ENCODE measurements at places on chromosomes 16 and 17.

- DNase-seq: no peak
Measured at GRCh38 chr17:77542011-77542410, 401.2 kb downstream of the SEC14L1 start.

DNA sequence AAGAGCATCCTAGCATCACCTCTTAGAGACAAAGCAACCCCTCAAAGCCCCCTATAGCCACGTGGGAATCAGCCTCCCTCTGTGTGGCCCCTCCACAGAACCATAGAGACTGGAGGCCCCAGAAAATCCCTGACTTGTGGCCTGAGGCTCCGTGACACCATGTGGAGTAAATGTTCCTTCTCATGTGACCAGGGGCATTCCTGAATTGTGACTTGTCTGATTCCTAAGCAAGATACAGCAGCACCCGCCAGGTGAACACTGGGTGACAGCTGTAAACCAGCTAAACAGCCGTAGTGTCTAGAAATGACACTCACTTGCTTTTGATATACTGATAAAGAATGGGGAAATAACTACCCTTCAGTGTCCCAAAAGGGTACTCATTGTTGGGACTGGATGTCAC lies 79.0 kb downstream of the DYNLRB2 start:
- no peak for DNase-seq

- no peak for DNase-seq
Measured at GRCh38 chr16:75931043-75931442, 204.8 kb upstream of the CPHXL start.

GRCh38 chr16:23407436-23408127 lies 45.4 kb downstream of the COG7 start:
- DNase-seq: no peak

DNA sequence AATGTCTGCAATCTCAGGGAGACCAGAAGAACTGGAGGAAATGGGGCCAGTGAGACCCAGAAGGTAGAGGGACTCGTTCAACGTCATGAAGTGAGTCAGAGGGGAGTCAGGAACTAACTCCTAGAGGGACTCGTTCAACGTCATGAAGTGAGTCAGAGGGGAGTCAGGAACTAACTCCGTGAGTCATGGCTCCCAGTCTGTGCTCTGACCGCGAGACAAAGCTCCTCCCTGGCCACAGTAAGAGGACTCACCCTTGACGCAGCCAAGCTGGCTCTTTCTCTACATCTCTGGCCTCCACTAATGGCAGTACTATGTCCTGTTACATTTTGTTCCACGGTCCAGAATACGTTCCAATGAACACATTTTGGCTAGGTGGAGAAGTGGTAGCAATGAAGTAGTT lies 902.5 kb downstream of the KCNJ2 start:
- DNase-seq: no peak

DNA sequence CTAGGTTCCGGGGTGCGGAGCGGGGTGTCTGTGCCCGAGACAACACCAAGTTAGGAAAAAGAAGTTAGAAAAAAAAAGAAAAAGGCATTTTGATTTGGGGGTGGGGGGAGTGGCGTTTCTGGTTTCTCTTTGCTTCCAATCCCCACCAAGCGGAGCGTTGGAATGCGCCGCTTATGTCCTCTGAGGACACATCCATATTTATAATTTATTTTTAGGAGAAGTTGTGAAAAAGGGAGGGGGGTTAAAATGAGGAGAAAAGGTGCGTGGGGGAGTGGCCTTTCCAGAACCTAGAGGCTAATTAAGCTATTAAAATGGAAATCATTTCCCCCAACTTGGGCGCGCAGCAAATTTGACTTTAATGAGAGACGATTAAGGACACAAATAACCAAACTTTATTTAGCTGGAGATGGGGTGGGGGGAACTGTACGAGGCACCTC lies 232.1 kb downstream of the MRTFB start:
- DNase-seq: no peak

DNA sequence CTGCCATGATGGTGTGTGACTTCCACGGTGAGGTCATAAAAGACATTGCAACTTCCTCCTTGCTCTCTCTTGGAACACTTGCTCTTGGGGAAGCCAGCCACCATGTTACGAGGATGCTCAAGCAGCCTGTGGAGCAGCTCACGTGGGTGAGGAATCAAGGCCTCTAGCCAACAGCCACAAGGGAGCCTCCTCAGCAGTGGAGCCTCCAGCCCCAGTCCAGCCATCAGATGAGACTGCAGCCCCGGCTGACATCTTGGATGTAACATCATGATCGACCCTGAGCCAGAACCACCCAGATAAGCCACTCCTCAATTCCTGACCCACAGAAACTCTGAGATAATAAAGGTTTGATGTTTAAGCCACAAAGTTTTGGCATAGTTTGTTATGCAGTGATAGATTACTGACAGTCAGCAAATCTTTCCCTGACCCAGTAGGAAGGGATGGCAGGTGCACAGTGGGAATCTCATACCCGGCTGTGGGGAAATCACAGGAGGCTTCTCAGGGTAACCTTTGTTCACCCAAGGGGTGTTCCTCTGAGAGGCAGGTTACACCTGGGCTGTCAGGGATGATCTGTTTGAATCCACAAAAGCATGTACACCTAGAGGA lies 23.3 kb upstream of the GINS2 start:
- DNase-seq: no peak

DNA sequence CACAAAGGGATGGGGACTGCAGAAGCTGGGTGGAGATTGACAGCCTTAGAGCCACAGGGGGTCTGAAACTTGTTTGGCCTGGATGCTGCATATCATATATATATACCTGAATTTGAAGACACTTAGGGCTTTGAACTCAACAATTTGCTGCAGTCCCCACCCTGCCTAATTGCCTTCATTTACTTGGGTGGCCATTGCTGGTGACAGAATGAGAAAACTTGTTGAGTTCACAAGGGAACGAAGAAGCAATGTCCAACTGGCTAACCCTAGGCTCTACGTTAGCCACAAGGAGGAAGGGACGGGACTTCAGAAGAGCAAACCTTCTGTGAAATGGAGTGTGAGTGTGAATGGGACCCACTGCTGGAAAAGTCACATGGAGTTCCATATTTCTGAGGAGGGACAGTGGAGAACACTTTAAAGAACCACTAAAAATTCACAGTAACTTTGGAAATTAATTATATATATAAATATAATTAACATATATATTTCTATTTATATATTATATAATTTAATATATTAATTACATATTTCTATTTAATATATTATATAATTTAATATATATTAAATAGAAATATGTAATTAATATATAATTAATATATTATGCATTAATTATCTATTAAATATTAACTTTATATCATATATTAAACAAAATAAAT lies 215.3 kb upstream of the SOX9 start:
- no peak for DNase-seq

- no peak for DNase-seq
Measured at GRCh38 chr17:66379996-66380395, 77.6 kb downstream of the PRKCA start.

DNA sequence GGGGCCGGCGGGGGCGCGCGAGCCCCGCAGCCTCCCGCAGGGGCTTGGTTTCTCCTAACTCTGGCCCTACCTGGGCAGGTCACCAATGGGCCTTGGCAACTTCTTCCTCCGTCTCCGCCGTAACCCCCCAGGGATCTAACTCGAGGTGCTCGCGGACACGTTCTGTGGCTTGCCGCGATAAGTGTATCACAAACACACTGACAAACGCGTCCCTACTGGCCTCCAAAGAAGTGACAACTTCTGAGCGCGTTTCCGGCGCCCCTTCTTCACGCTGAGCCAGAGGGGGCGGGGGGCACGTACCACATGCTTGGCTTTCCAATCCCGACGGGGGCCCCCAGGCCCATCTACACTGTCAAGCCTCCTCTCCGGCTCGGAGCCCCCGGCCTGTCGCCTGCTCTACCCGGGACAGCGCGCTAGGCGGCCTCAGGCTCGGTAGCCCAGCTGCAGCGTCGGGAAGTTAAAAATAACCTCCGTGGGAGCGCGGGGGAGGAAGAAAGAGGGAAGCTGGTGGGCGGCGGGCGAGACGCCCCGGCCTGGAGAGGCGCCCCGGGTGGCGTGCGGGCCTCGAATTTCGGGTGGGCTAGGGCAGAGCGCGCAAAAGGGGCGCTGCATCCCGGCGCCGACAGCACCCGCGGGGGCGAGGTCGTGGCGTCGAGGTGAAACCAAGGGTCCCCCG lies 725 bp upstream of the SPHK1 start:
- DNase-seq: peak; percentile 57

GRCh38 chr16:3490911-3491629 lies 4.2 kb downstream of the C16orf90 start:
- DNase-seq: peak; percentile 41

DNA sequence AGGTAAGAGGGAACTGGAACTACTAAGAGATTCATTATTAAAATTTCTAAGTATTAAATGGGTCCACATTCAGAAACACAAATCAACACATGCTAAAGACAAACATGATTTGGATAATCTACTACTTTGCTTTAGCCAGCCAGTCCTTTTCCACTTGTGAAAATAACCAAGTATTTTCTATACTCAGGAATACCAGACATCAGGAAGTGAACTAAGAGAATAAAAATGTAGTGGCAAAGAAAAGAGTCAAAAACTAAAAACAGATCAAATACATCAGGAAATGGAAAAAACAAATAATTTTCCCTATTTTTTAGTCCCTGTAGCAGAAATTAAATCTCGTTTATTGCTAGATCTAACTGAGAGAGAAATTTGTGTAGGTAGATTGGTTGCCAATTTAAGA lies 78.0 kb downstream of the MYO1D start:
- no peak for DNase-seq

GRCh38 chr17:5032865-5033264 lies 2.4 kb downstream of the SLC52A1 start:
- no peak for DNase-seq

- DNase-seq: no peak
Measured at GRCh38 chr17:44830359-44831288, 537 bp upstream of the GJC1 start.

GRCh38 chr17:74603037-74603635 lies 11.1 kb upstream of the CD300LD start:
- DNase-seq: no peak

DNA sequence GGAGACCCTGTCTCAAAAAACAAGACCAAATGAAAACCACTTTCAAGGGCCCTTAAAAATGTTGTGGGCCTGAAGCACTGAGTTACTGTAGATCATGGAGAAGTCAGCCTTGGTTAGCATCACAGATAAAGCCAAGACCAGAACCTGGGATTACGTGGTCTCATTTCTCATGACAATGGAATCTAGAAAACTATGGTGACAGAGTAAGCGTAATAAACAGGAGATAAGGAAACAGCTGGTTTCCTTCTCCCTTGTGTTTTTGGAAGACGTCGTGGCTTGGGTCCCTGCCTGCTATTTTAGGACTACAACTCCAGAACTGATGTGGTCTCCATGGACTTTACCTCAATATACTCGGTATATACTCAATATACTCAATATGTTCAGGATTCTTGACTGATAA lies 180.7 kb upstream of the ZFHX3 start:
- no peak for DNase-seq

- no peak for DNase-seq
Measured at GRCh38 chr16:85112364-85112763, at the start of gene CIBAR2. Gene CIBAR2 (minus strand): TSS chr16:85112472. CDS start chr16:85112352, 120 bp downstream.

DNA sequence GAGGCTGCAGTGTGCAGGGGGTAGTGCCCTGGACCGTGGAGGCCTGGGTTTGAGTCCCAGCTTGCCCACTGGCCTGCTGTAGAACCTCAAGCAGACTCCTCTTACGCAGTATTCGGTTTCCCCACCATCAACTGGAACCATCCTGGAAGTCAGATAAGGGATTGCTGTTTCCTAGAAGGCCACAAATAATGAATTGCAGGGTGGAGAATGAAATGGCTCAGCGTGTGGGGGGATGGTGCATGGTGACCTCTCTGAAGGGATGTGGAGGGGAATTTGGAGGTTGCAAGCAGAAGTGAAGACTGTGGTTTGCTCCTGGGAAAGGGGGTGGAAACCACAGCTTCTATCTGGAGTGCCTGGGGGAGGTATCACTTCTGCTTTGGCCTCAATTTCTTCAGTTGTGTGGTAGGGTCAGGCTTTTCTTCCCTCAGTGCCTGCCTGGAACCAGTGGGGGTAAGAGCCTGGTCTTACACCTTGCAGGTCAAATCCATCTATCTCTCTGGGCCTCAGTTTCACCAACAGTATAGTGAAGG lies 1.7 kb downstream of the ADGRG5 start:
- no peak for DNase-seq

- peak; percentile 84 for DNase-seq
Measured at GRCh38 chr17:43766413-43767052, 7.9 kb upstream of the SOST start.

- peak; percentile 86 for DNase-seq
Measured at GRCh38 chr17:81553018-81553615, 964 bp upstream of the FAAP100 start.

- no peak for DNase-seq
Measured at GRCh38 chr16:85921026-85921425, 22.1 kb downstream of the IRF8 start.

Data from left colon (tissue), 2 donors.